ENCODE measurements at places on chromosomes 1 and 21.

GRCh38 chr1:201788296-201788695 lies 40.7 kb upstream of the IPO9 start:
- DNase-seq: no peak

- DNase-seq: no peak
Observed at GRCh38 chr1:12143631-12144155, 23.1 kb upstream of the TNFRSF1B start.

DNA sequence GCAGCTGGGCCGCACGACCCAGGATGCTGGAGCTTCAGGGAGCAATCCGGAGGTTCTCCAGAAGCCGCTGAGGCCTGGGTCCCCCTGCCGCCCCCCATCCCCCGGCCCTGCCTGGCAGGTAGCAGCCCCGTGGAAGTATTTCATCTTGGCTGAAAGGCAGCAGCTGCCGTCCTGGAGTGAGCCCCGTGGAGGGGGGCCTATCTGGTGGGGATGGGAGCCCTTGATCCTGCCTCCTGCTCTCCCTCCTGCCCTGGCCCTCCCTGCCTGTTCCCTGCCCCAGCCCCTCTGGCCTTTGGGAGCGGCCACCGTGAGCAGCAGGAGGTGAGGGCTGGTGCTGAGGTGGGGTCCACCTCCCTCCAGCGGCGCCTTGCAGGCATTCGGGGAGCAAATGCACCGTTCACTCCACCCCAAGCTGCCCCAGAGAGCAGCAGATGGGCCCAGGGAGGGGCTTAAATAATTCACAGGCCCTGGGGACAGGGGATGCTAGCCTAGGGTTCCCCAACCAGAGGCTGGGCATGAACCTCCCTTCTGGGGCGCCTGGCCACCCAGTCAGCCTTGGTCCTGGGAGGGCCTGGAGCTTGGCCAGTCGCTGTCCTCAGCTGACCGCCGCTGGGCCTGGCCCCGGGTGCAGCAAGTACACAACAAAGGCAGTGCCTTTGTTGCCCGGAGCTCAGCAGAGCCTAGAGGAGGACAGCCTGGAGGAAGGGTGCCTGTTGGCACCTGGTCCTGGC lies 23.7 kb upstream of the PLCH2 start:
- DNase-seq: no peak

- DNase-seq: no peak
Observed at GRCh38 chr1:205074513-205074912, 9.7 kb downstream of the TMEM81 start.

- peak; percentile 15 for DNase-seq
Observed at GRCh38 chr1:241775021-241775420, 73.0 kb upstream of the EXO1 start.
